Activated CD4-positive, alpha-beta T cell treated with anti-CD3 and anti-CD28 coated beads, Interleukin-2, amount 50 U/mL, for 48 hours (primary cell): ENCODE measurements at places on chromosomes 3 and 15.

- DNase-seq = no peak
Measured at GRCh38 chr15:98382139-98382538, 266.2 kb upstream of the IGF1R start.

DNA sequence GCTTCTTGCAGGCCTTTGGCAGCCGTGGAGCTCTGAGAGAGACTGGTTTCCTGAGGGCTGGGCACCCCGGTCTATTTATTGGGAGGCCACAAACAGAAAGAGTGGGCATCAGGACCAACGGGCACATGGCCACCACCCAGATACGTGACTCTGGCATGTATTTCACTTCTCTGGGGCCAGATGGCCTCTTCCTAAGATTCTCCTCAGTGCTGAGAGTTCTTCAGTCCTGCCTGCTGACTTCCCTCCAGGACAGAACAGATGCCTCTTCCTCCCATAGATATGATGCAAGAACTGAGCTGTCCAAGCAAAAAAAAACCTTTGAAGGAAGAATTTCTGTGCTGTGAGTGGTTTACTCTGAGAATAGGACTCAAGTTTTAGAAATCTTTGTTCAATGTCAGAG lies 107.7 kb downstream of the IGF2BP2 start:
- DNase-seq = no peak

GRCh38 chr3:30766522-30766921 lies 127.9 kb downstream of the GADL1 start:
- no peak for DNase-seq

GRCh38 chr3:45528429-45528828 lies 66.1 kb upstream of the LIMD1 start:
- peak; percentile 55 for DNase-seq

DNA sequence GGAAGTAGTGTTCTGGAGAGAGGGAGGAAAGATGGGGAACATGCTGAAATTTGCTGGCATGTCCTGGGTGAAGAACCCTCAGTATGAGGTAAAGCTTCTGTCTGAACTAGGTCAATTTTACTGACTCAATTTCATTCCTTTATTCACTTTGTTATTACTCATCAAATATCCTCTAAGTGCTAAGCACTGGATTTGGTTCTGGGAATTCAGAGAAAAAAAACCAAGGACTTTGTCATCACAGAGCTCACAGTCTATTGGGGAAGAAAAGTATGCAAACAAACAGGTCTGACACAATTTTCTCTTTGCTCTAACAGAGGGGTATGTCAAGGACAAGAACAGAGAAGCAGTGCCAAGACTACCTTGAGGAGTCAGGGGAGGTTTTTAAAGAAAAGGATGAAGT lies 68.0 kb downstream of the TFG start:
- no peak for DNase-seq

- DNase-seq = no peak
Measured at GRCh38 chr15:40226736-40227135, 12.1 kb upstream of the PAK6 start.

DNA sequence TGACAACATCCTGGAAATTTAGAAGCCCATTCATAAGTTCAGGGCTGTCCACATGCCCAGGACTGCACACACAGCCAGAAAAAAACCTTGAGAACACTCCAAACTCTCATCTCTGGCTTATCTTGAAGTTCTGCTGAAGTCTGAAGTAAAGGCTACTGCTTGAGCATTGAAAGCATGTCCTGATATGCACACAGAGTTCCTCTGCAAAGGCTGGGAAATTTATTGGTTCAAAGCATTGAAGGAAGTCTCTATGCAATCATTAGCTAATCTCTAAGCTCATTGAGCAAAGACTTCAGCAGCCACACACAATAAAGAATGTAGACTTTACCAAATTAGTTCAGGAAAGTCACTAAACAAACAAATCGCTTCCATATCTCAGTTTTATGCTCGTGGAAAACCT lies 162.0 kb upstream of the STT3B start:
- DNase-seq = no peak

DNA sequence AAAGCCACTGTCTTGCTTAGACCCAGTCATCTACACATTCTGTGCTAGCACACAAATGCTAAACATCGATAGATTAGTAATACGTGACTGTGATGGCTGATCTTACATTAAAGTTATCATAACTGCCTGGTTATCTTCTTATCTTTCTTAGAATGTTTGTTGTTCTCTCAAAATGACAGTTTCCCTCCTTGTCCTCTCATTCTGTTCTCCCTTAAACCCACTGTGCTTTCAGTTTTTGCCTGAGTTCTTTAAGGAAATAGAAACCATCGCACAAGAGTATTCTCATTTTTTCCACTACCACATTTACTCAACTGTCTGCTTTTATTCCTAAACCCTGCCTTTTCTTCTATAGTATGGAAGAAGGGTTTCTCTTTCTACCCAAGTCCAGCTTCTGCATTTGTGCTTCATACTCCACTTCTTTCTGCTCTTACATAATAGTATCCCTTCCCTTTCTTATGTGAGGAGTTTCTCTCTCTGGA lies 17.1 kb downstream of the STX19 start:
- DNase-seq = no peak

DNA sequence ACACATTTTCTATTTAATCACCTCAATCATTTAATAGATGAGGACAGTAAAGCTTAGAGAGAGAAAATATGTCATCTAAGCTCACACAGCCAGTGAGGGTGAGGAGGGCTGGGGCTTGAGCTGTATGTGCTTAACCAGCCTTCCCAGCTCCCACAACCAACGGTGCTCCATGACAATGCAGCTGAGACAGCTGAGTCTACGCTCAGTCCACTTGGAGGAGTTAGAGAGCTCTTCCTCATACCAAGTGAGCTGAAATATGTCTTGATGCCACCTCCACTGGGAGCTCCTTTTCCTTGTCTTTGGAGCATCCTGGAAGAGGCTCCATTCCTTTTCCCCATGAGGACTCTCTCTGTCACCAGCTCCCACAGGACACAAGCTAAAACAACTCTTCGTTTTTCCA lies 9.3 kb downstream of the HOMER2 start:
- DNase-seq = no peak

- DNase-seq = peak; percentile 19
Measured at GRCh38 chr15:45790325-45790943, 155.6 kb downstream of the SQOR start.

DNA sequence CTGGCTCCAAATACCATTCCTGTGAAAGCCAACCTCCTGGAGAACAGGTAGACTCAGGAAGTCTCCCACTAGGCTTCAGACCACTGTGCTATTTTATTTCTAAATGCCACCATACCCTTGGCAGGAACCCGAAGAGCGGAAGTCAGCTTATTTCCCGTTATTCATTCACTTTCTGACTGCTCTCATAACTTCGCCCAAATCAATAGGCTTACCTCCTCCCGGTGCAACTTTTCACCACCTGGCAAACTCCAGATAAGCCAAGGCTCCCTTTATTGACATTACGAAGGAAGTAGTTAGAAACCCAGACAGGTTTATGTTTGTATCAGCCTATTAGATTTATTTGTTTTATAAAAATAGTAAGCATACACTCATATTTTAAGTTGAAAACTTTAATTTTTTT lies 3.3 kb upstream of the CCDC54 start:
- no peak for DNase-seq

GRCh38 chr3:99954914-99955644 lies 137.4 kb downstream of the CMSS1 start:
- no peak for DNase-seq

DNA sequence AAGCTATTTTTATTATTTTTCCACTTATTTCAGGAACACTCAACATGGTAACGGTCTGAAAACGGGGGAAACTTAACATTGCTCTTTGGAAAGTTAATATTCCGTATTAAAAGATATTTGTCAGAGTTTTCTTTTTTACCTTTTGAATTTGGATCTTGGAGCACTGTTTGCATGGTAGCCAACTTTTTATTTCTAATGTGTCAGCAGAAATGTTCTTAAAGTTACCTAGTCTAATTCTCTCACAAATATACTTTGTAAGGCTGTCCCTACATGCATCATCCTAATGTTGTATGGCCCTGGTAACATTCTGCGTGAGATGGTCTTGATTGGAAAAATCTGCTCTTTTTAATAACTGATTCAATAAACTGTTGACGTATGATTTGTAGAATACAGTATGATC lies 719.5 kb downstream of the FHIT start:
- DNase-seq = no peak

DNA sequence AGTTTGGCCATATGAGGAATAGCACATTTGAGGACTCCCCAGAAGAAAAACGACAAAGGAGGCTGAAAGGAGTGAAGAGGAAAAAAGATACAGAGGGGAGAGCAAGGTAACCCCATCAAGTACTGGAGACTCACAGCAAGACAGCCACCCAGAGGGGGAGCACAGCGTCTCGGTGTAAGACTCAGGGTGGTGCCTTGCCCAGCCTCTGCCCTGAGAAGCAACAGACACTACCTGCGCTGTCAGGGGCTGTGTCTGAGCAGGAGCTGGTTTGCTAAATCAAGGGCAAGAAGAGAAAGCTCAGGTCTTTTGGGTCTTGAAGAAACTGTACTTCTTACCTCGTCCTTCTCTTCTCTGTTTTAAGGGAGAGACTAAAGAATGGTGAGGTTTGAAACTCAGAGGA lies 27.9 kb downstream of the FBXO45 start:
- DNase-seq = no peak

DNA sequence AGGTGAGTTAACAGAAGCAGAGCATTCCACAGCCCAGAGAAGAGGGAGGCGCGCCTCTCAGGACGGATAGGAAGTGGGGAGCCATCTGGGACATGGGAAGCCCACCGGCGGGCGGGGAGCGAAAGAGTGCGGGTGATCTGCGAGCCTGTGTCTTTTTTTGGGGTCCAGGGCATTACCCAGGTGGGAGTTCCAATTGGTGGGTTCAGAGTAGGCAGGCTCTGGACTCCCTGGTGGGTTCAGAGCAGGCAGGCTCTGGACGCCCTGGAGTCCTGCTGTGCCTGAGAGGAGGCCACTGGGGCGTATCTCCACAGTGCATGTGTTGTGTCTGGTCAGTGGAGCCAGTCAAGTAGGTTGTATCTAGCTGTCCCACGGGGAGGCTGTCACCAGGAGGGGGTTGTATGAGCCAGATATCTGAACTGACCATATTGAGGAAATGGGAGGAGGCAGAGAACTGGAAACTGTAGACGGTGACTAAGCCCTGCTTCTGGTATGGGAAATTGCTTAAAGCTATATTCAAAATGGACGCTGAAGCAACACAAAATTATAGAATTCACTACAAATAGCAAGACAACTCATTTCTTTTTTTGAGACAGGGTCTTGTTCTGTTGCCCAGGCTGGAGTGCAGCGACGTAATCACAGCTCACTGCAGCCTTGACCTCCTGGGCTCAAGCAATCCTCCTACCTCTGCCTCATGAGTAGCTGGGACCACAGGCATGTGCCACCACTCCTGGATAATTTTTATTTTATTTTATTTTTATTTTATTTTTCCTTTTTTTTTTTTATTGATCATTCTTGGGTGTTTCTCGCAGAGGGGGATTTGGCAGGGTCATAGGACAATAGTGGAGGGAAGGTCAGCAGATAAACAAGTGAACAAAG lies 34.5 kb upstream of the CHST2 start:
- DNase-seq = no peak

GRCh38 chr15:65893060-65893459 lies 23.8 kb downstream of the RAB11A start:
- DNase-seq = no peak

DNA sequence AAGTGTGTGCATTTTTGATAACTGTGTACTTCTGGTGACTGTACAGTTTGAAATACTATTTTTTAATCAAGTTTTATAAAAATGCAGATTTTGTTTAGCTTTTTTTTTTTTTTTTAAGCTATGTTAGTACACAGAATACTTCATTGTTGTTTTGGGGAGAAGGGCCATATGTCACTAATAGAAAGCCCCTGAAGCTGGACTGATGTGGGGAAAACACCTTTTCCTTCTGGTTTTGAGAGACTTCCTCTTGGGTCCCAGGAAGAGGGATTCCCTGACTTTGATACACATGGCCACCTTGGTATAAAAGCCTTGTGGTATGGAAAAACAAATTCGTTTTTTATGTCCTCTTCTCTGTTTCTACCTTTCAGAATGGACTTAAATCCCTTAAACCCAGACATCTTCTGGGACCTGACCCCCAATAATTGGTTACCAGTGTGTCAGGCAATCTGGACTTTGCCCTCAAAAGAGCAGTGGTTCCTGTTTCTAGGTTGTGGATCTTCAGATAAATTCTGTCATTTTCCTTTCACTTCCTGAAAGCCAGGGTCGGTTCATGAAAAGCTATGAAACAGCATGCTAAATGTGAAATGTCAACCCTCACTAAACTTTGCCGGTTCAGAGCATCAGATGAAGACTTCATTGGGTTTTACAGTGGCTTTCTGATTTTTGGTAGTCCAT lies 31.1 kb upstream of the BLOC1S6 start:
- DNase-seq = no peak

GRCh38 chr15:100295939-100296565 lies 45.7 kb downstream of the ADAMTS17 start:
- no peak for DNase-seq

DNA sequence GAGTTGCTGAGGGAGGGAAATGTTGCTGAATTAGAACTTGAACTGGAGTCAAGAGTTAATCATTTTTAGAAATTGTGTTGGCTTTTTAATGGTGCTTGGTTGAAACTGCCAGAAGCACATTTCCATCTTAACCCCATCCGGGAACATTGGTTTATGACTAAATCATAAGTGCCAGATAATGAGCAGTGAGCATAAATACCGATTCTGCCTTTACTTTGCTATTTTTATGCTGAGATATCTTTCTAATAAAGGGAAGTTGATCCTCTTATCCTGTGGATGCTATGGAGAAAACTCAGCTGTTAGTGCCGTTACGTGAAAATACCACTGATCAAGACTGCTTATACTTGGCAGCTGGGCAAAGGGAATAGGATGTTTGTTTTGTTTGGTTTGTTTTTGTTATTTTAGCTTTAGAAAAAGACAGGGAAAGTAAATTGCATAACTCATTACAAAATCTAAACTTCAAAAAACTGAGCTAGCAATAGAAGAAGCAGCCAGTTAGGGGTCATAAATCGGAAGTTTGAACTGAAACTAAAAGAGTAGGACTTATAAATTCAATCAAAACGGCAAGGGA lies 813.1 kb downstream of the NAALADL2 start:
- DNase-seq = no peak

DNA sequence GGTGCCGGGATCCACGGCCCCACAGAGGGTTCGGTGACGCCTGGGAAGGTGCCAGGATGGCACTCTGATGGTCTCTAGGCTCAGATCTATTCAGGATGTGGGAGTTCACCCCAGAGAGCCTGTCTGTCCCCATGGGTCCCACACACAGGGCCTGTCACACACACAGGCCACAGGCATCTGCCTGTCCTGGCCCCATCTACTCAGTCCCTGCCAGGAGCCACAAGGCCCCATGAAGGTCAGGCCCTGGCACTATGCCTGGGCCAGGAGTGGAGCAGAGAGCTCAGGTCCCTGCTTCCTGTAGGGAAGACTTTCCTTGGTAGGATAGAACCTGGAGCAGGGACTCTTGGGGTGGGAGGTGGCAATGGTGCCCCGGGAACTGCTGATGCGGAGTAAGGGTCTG lies 49.0 kb upstream of the FURIN start:
- DNase-seq = no peak
